ENCODE measurements at places on chromosomes 12 and 14. TPM values are rescaled to one million over a fixed set of nuclear protein-coding genes. Genes with fewer than 3 reads are reported as not detected.

The LRRC9 gene
- polyA plus RNA-seq: 1.0 TPM

The CAPZA3 gene
- not detected for polyA plus RNA-seq

The PTPRQ gene
- polyA plus RNA-seq: not detected

The TNFAIP2 gene
- 19.6 TPM for polyA plus RNA-seq

The FSCB gene
- polyA plus RNA-seq: not detected

All from brain (organoid and tissue), 16 donors.